Cortex of kidney (tissue), 1 donor: ENCODE measurements at places on chromosomes 6 and 20.

- no peak for DNase-seq
Measured at GRCh38 chr6:117531346-117531745, 48.9 kb downstream of the DCBLD1 start.

DNA sequence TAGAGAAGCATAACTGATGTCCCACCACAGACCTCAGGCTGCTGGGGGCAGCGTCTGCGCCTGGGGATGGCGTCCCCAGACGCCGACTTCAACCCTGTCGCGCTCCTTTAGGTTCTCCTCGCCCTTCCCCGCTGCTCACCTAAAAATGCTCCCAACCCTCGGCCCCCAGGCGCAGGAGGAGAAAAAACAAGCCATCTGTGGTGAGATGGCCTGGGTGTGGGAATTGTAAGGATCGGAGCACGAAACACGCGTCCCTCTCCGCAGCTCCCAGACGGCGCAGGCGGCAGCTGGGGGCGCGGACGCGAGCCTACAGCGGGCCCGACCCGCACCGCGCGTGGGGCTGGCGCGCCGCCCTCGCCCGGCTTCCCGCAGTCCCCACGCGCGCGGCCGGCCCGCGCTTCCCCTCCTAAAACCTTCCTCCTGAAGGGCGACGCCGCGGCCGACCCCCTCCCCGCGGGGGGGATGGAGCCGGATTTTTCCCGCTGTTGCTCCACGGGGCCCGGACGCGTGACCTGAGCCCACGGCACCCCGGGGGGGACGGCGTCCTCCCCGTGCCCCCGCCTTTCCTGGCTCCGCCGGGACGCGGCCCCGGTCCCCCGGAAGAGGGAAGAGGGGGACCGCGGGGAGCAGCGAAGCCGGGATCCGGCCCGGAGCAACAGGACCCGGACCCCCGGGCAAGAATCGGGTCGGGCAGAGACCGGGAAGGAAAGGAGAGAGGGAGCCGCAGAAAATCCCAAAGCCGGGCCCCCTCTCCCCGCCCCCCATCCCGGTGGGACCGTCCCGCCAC lies 611 bp downstream of the EPB41L2 start:
- no peak for DNase-seq

- no peak for DNase-seq
Measured at GRCh38 chr20:40815156-40816038, 126.4 kb upstream of the MAFB start.

DNA sequence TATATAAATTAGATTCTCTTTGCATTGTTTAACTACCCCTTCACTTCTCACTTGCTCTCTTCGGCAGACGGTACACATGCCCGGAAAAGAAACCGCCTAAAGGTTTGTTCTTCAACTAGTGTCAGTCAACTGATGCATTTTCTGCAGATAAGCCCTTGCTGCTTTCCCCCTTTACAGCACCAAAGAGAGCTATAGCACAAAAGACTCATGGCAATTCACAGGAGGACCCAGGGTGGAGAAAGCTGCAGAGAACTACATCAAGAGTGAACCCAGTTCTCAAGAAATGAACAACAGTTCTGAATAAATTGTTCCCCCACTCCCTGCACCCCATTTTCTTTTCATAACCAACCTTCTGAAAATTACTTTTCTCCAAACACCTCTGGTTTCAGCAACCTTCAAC lies 8.9 kb downstream of the CD164 start:
- DNase-seq: no peak

DNA sequence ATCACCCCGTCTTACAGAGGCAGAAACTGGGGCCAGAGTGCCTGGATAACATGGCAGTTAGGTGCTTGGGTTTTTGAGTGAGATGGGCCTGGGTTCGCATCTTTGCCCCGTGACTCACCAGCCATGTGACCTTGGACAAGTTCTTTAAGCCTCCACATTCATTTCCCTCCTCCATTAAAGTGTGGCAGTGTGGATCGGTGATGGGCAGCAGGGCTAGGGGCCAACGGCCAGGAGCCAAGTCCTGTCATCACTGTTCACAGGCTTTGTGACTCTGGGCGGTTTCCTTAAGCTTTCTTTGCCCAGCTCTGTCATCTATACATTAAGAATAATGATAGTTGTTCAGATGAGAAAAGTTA lies 85.5 kb upstream of the PMEPA1 start:
- no peak for DNase-seq

DNA sequence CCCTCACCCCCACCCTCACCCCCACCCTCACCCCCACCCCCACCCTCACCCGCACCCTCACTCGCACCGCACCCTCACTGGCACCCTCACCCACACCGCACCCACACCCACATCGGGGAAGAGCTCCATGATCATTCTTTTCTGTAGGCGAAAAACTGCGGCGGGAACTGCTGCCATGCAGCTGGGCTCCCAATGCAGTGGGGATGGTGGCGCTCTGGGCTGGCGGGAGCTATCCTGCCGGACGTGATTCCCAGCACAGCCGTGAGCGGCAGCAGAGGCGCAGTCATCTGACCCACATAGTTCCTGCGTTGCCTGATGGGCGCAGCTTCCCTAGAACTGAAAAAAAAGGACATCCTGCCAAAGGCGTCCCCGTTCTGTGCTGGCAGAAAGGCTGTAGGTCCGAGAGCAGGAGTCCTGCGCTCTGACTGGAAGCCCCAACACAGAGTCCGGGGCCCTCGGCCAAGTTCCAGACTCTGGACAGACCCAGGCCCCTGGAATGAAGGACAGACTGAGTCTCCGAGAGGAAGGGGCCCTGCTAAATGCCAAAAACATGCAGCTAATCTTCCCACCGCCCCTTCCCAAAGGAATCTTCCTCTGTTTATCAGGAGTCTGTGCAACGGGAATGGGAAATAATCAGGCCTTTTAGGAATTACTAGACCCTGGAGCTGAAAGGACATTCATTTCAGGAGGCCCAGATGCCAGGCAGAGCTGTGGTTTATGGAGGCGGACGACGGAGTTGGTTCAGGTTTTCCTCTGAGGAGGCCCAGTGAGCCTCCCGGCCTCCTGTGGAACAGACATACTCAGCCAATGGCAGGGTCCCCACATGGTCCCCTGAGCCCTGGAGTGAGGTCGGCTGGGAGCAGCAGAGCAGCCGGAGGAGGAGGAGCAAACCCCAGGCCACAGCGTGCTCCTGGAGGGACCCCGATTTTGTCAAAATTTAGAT lies 14.1 kb upstream of the TCFL5 start:
- no peak for DNase-seq

- DNase-seq: no peak
Measured at GRCh38 chr20:39110819-39111136, 148.6 kb downstream of the DHX35 start.
